ENCODE measurements at places on chromosomes 4 and X. TPM values are rescaled to one million over a fixed set of nuclear protein-coding genes. Genes with fewer than 3 reads are reported as not detected.

- H3K4me3 ChIP-seq, result no peak overlapping the region
- peaks cover 5% of the 10 kb centered on the region for H3K27me3 ChIP-seq
- DNase-seq, result no peak
- no peak overlapping the region for H3K27ac ChIP-seq
These were observed 234.1 kb upstream of the PSAPL1 start for GRCh38 chr4:7668826-7669225.

DNA sequence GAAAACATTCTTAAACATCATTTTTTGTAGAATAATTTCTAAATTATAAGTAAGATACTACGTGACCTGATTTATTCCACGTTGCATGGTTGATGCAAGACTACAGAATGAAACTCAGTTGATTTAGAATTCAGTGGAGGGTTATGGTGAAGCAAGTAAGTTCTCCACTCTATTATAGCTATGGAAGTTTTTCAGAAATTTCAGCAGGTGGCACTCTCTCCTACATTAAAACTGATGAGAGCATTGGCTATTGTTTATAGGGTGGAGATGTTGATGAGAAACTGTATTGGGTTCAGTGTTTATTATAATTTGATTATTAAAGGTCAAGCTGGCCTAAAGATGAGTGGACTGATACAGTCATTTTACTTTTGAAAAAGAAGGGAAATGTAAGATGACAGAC lies 88.0 kb downstream of the FNIP2 start:
- H3K4me1 ChIP-seq, result no peaks in the 10 kb centered on the region
- H3K27ac ChIP-seq, result no peak overlapping the region
- H3K4me3 ChIP-seq, result no peak overlapping the region
- no peaks in the 10 kb centered on the region for H3K36me3 ChIP-seq

DNA sequence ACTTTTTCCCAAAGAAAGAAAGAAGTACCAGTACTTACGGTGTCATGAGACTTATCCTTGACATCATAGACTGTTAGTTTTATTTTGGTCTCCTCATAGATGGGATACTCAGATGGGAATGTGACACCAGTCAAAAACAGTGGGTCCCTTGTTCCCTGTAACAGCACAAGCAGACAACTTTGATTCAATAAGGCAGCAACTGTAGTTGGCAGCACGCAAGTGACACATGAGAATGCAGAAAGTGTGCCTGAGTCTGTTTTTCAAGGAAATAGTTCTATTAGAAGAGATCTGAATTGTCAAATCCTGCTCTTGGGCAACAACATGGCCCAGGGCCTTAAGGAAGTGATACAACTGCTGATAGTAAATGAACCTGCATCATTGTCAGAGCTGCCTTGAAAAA lies 443.2 kb downstream of the INPP4B start:
- no peak overlapping the region for H3K4me3 ChIP-seq
- H3K4me1 ChIP-seq, result peaks cover 31% of the 10 kb centered on the region
- no peaks in the 10 kb centered on the region for H3K36me3 ChIP-seq
- no peak for DNase-seq

DNA sequence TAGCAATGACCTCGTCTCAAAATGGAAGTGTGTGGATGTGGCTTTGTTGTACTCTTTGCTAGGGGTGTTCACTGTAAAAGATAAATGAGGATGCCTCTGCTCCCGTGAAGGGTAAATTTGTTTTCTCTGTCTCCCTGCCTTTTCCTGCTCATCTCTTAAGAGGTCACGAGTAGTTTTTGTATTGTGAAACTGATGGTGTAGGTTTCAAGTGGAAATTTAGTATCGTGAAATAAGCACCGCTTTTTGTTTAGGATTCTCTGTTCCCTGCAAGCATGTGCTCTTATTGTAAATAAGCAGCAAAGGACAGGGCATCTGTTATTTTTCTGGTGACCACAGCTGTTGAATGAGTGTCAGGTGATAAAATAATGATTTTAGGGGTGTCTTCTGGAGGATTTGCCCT lies 104.6 kb downstream of the PHEX start:
- no peak overlapping the region for H3K4me3 ChIP-seq
- H3K27ac ChIP-seq, result no peak overlapping the region
- H3K4me1 ChIP-seq, result peaks cover 18% of the 10 kb centered on the region
- H3K36me3 ChIP-seq, result no peaks in the 10 kb centered on the region
- H3K27me3 ChIP-seq, result peaks cover 3% of the 10 kb centered on the region

DNA sequence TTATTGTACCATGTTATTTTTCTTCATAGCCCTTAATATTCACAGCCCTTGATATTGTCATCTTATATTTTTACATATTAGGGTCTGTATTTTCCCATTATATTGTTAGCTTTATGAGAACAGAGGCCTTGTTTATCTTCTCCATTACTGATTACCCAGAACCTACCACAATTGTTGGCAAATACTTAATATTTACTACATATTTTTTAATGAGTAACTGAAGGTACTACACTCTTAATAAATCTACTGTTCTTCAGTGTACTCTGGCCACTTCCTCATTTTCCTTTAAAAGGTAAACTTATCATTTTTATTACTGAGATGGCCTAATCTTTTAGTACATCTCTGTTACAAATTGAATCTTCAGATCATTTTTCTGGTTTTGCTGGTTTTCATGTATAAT lies 133.5 kb downstream of the COL4A5 start:
- no peaks in the 10 kb centered on the region for H3K27me3 ChIP-seq
- no peak overlapping the region for H3K4me3 ChIP-seq
- H3K36me3 ChIP-seq, result no peaks in the 10 kb centered on the region

GRCh38 chr4:175708739-175709138 lies 103.3 kb downstream of the GPM6A start:
- H3K27me3 ChIP-seq, result no peaks in the 10 kb centered on the region
- no peaks in the 10 kb centered on the region for H3K36me3 ChIP-seq
- no peak for DNase-seq
- H3K4me1 ChIP-seq, result peaks cover 28% of the 10 kb centered on the region
- no peak overlapping the region for H3K4me3 ChIP-seq
- no peak overlapping the region for H3K27ac ChIP-seq

The CPZ gene
- 0.27 TPM for total RNA-seq

The GUCY1B1 gene
- total RNA-seq, result 2.2 TPM

GRCh38 chr4:143282211-143282707 lies 54.4 kb upstream of the GAB1 start:
- no peaks in the 10 kb centered on the region for H3K36me3 ChIP-seq
- H3K27ac ChIP-seq, result no peak overlapping the region
- no peaks in the 10 kb centered on the region for H3K4me1 ChIP-seq
- no peak overlapping the region for H3K4me3 ChIP-seq
- H3K27me3 ChIP-seq, result peaks cover 2% of the 10 kb centered on the region
- DNase-seq, result no peak

DNA sequence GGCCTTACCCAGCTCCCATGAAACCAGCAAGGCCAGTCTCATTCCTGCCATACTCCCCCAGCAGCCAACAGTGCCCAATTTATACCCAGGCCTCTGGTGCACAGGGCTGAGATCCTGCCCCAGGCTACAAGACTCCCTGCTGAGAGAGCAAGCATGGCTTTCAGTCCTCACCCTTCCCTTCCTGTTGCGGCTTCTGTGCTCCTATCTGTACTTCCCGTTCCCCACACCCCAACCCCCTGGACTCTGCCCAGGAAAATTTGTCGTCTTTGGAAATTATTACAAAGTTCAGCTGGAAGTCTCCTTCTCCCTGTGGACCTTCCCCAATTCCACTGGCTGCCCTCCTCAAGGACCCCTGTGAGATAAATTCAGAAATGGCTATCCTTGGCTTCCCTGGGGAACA lies 84.1 kb upstream of the GK2 start:
- H3K4me1 ChIP-seq, result peaks cover 3% of the 10 kb centered on the region
- no peak for DNase-seq
- peaks cover 7% of the 10 kb centered on the region for H3K36me3 ChIP-seq

The FAM149A gene
- 6.8 TPM for total RNA-seq

- H3K4me1 ChIP-seq, result no peaks in the 10 kb centered on the region
- H3K27ac ChIP-seq, result no peak overlapping the region
- H3K4me3 ChIP-seq, result no peak overlapping the region
- no peak for DNase-seq
These were observed 138.6 kb upstream of the GPR101 start for GRCh38 chrX:137172317-137172948.

GRCh38 chrX:21529771-21530170 lies 128.4 kb downstream of the KLHL34 start:
- no peaks in the 10 kb centered on the region for H3K27me3 ChIP-seq
- DNase-seq, result no peak
- H3K27ac ChIP-seq, result no peak overlapping the region
- H3K4me3 ChIP-seq, result no peak overlapping the region
- H3K4me1 ChIP-seq, result no peaks in the 10 kb centered on the region

DNA sequence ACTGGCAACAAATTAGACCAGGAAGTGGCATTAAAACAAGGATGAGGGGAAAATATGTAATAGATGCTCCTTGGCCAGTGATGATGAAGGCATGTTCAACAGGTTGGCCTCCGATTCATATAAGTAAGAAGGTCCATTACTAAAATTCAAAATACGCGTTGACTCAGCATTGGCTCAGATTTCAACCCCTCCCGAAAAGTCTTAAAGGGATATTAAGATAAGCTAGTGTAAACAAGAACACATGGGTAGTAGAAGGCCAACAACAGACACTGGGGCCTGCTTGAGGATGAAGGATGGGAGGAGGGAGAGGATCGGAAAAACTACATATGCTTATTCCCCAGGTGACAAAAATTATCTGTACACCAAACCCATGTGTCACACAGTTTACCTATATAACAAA lies 19.1 kb upstream of the LAP3 start:
- no peak for DNase-seq
- H3K4me3 ChIP-seq, result no peak overlapping the region
- peaks cover 5% of the 10 kb centered on the region for H3K4me1 ChIP-seq
- H3K27me3 ChIP-seq, result no peaks in the 10 kb centered on the region
- no peak overlapping the region for H3K27ac ChIP-seq

GRCh38 chr4:26402458-26402857 lies 81.6 kb downstream of the RBPJ start:
- H3K27me3 ChIP-seq, result no peaks in the 10 kb centered on the region
- no peak overlapping the region for H3K27ac ChIP-seq
- H3K36me3 ChIP-seq, result peaks cover 13% of the 10 kb centered on the region
- no peak for DNase-seq

- no peaks in the 10 kb centered on the region for H3K27me3 ChIP-seq
- no peak overlapping the region for H3K4me3 ChIP-seq
- peaks cover 11% of the 10 kb centered on the region for H3K4me1 ChIP-seq
- H3K36me3 ChIP-seq, result no peaks in the 10 kb centered on the region
- H3K27ac ChIP-seq, result no peak overlapping the region
These were observed 366.5 kb upstream of the BOD1L1 start for GRCh38 chr4:13994016-13994415.

GRCh38 chrX:312621-313331 lies 5.8 kb downstream of the GTPBP6 start:
- no peak for DNase-seq
- no peaks in the 10 kb centered on the region for H3K4me1 ChIP-seq
- H3K27ac ChIP-seq, result no peak overlapping the region
- H3K27me3 ChIP-seq, result peaks cover 6% of the 10 kb centered on the region
- H3K4me3 ChIP-seq, result no peak overlapping the region
- H3K36me3 ChIP-seq, result peaks cover 10% of the 10 kb centered on the region

DNA sequence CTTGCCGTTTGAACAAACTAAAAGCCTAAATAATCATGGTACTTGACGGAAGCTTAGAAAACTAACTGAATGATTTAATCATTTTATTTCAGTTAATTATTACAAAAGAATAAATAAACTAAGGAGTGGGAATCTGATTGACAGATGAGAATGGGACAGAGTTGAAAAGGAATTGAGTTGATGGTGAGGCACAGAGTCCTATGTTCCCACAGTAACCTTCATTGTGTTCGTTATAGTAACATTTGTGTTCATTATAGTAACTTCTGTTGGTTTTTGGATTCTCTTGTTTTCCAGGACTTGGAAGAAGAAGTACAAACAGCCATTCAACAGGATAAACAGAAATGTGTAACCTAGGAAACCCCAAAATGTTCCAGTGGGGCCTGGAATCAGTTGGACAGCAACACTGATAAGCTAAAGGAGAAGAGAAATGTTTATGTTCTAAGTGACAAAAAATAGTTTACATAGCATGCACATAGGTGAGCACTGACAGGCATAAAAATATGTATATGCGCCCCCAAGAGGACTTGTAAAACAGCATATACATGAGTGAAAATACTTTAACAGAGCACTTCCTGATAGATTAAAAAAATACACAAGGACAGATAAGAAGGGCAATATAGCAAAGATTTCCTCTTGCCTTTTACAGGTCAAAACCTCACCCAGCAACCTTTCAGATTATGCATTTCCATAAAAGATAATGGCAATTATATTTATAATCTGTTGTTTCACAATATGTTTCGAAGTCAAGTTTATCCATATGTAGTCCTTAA lies 218.6 kb upstream of the HTR2C start:
- H3K27ac ChIP-seq, result no peak overlapping the region
- no peak for DNase-seq
- no peaks in the 10 kb centered on the region for H3K4me1 ChIP-seq
- H3K4me3 ChIP-seq, result no peak overlapping the region

The DGAT2L6 gene
- not detected for total RNA-seq
